ENCODE measurements at places on chromosomes 7 and 10.
A peak's percentile ranks its signal among the peaks of the same experiment; 100 is the strongest.

DNA sequence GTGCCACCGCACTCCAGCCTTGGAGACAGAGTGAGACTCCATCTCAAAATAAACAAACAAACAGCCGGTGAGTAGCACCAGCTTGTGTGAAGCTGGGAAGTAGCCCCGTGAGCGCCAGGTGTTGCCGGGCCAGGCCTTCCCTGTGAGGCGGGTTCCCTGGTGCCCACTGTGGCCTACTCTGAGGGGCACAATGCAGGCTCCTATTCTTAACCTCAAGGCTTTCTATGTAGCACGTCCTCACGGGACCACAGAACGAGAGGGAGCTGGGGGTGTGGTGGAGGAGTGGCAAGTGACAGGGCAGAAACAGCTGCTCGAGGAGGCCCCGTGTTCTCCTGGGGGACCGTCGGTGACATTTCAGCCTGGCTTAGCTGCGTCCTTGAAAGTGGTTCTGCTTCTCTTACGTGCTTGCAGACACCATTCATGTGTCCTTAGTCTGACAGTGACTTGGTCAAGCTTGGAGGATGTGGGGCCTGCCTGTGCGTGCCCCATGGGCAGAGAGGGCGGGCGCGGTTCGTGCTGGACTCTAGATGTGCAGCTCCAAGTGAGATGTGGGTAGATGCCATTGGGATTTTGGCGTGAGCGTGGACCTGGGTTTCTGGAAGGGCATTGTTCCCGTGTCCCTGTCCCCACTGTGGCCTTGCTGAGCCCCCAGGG, 116.6 kb downstream of the NKX6-2 start:
- no peak for DNase-seq

DNA sequence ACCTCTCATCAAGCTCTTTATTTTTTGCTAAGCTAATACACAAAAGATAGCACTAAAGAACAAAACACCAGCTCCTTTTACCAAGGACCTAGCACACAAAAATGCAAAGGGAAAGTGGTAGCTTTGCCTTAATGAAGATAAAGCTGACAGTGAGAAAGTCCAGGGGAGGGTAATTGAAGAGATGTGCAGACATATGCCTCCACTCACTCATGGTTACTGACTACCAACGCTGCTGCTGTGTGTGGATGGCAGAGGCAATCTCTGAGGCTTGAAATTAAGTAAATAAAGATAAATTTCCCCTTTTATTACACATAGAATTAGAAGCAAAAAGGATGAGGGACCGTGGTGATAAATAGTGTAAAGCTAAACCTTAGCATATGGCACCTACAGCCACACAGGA, 87.0 kb downstream of the HGF start:
- DNase-seq = no peak

- no peak for DNase-seq
Measured at GRCh38 chr10:11931038-11931437, 107.9 kb downstream of the PROSER2 start.

DNA sequence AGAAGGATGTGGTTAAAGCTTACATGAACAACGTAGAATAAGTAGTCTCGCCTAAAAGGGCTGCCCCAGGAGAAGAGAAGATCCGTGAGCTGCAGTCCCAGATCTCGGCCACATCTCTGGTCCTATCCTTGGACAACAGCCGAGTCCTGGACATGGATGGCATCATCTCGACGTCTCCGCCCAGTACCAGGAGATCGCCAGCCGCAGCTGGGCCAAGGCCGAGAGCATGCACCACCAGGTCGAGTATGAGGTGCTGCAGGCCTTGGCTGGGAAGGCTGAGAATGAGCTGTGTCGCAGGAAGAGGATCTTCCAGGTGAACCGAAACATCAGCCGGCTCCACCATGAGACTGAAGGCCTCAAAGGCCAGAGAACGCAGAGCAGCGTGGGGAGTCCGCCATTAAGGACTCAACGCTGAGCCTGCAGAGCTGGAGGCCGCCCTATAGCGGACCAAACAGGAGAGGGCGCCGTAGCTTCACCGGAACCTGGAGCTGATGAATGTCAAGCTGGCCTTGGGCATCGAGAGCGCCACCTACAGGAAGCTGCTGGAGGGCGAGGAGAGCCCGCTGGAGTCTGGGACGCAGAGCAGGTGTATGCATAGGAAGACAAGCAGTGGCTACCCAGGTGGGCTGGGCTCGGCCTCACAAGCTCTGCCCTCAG, 22.2 kb downstream of the LIPK start:
- DNase-seq = no peak

DNA sequence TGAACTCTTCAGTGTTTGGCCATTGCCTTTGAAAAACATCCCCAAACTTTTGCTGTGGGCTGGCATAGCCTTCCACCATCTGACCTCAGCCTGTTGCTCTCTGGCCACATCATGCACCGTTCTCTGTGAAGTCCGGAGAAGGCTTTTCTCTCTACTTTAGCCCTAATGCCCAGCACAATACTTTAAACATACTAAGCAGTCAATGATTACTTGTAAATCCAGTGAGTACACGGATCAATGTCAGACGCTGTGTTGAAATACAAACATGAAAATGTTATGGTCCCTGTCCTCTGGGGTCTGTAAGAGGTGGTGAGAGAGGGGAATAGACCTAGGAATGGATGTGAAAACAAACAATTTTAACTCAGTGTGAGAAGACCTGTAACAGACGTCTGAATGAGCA, 297.9 kb downstream of the PLXDC2 start:
- DNase-seq = no peak

GRCh38 chr7:121178452-121178851, 150.3 kb upstream of the WNT16 start:
- no peak for DNase-seq

- no peak for DNase-seq
Measured at GRCh38 chr10:23692736-23693135, 253.9 kb downstream of the OTUD1 start.

GRCh38 chr10:128113026-128113425, 13.2 kb downstream of the MKI67 start:
- DNase-seq = no peak

- DNase-seq = no peak
Measured at GRCh38 chr7:133545618-133546017, 292.7 kb downstream of the EXOC4 start.

- no peak for DNase-seq
Measured at GRCh38 chr10:118595064-118595420, 406 bp downstream of the PRLHR start.

GRCh38 chr7:153193144-153193595, 433.6 kb downstream of the ACTR3B start:
- no peak for DNase-seq

DNA sequence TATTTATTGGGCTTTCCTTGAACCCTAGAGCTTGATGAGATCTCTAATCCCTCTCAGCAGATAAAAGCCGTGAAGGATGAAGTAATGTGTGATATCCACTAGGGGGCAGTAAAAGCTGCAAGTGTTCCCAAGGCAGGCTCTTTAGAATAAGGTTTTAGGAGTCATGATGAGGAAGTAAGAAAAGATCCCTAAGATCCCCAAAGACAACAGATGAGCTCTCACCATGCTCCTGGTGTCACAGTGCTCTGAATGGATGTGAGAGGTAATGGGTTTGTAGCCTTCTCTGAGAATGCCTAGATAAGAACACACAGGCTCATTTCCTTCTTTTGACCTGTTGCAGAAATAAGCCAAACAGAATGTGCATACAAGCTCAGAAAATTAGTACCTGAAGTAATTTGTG, 70.4 kb upstream of the ITPRID1 start:
- DNase-seq = peak; percentile 41

GRCh38 chr10:103727546-103727963, 127.8 kb downstream of the SH3PXD2A start:
- DNase-seq = no peak

DNA sequence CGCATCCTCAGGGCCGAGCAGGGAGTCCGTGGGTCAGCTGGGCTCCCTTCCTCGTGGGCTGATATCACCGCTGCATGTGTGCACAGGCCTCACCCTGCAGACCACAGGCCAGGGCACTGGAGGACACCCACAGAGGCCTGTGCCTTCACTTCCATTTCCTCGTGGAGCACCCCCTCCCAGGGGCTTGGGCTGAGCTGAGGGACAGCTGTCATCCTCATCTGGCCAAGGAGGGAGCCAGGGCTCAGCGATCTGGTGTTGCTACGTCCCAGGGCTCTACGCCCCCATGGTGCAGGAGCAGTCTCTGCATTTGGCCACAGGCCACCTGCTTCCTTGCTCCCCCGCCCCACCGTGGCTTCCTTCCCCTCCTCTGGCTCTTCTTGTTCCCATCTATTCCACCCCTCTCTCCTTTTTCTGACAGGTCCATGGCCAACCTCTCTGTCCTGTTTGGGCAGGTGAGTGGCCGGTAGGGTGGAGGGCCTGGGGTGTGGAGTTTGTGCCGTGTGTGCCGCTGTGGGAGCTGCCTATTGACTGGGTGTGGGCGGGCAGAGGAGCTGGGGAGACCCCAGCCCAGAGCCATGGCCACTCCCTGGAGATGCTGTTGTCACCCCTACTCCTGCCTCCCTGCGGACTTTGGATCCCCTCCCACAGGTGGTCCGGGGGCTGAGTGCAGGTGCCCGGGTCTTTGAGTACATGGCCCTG, 8.3 kb upstream of the ASIC3 start:
- DNase-seq = no peak
